Activated CD4-positive, alpha-beta T cell treated with anti-CD3 and anti-CD28 coated beads, Interleukin-2, amount 10 ng/mL, durations not matched to agents 24 days and 14 days (primary cell): ENCODE measurements at places on chromosomes 11 and 22. TPM values are rescaled to one million over a fixed set of nuclear protein-coding genes. Genes with fewer than 3 reads are reported as not detected.

KCNJ5 gene
- not detected in 2 replicates for total RNA-seq

OR52H1 gene
- not detected in 2 replicates for total RNA-seq

VSTM5 gene
- total RNA-seq = not detected in 2 replicates

DNA sequence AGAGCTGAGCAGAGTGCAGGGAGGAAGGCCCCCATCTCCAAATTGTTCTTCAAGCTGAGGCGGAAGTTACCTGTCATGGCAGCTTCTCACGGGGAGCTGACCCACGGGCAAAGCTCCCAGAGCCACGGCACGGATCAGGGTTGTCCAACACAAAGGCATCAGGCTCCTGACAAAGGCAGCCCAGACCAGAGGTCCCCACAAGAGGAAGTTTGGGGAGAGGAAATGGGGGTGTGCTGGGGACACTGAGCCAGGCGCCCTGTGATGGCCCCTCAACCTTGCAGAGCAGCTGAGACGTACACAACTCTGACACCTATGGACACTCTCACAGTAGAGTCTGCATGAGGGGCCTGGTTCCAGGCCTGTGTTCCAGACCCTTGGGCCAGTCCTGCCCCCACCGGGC is 95.6 kb downstream of the CTTN start:
- H3K27ac ChIP-seq = no peak overlapping the region
- H3K36me3 ChIP-seq = no peaks in the 10 kb centered on the region
- no peaks in the 10 kb centered on the region for H3K27me3 ChIP-seq
- H3K4me3 ChIP-seq = no peak overlapping the region

- H3K27me3 ChIP-seq = peaks cover 2% of the 10 kb centered on the region
- H3K4me1 ChIP-seq = peaks cover 16% of the 10 kb centered on the region
- H3K4me3 ChIP-seq = no peak overlapping the region
- DNase-seq = no peak
- no peak overlapping the region for H3K27ac ChIP-seq
These were observed 100.0 kb downstream of the GRIK4 start for GRCh38 chr11:120611581-120611980.

DNA sequence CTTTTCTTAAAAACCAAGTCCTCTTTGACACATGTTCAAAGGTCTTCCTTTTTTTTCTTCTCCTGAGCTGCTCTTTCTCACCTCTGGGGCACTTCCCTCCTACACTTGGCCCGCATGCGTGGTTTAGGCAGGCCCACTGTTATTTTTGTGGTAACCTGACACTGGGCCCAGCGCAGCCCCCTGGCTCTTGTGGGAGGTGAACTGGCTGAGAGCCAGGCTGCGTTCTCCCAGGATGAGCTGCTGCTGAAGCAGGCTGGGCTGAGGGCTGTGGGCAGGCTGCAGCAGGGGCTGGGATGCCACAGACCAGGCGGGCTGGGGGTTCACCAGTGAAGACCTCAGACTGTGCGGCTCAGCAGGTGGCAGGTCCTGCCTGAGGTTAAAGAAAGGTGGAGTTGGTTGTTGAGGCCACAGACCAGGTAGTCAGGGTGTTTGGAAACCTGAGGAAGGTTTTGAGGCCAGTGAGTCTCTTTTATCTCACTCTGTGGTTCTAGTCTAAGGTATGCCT is 72.4 kb downstream of the TEAD1 start:
- no peaks in the 10 kb centered on the region for H3K4me1 ChIP-seq
- peaks cover 20% of the 10 kb centered on the region for H3K27me3 ChIP-seq
- no peak for DNase-seq
- H3K36me3 ChIP-seq = no peaks in the 10 kb centered on the region
- no peak overlapping the region for H3K27ac ChIP-seq

DNA sequence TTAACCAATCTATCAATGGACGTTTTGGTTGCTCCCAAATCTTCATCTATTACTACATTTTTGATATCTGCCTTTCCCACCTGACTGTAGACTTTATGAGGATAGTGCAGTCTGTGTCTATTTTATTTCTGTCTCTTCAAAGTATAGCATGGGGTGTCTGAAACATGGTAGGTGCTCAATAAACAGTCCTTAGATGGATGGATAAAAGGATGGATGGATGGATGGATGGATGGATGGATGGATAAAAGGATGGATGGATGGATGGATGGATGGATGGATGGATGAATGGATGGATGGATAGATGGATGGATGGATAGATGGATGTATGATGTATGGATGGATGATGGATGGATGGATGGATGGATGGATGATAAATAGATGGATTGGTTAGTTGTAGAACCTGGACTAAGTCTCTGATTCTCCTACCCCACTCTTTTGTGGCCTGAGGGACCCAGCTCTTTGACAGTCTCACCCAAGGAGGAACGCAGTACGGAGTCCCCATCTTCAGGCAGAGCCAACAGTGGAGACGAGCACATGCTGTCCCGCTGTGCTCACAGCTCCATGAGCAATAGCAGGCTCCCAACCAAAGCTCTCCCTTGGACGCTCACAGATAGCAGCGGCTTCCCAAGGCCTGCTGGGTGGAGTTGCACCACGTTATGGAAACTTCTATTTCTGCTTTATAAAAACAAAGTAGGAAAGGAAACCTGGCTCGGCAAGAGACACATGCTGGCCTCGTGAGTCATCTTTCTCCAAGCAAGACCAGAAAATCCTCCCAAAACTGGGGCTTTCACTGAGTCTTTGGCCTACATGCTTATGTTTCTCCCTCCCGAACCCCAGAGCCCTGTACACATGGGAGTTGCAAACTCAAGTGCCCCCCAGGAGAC is 448.0 kb downstream of the MIAT start:
- peaks cover 11% of the 10 kb centered on the region for H3K27me3 ChIP-seq
- no peaks in the 10 kb centered on the region for H3K36me3 ChIP-seq
- DNase-seq = no peak
- H3K4me3 ChIP-seq = no peak overlapping the region
- H3K4me1 ChIP-seq = no peaks in the 10 kb centered on the region

DNA sequence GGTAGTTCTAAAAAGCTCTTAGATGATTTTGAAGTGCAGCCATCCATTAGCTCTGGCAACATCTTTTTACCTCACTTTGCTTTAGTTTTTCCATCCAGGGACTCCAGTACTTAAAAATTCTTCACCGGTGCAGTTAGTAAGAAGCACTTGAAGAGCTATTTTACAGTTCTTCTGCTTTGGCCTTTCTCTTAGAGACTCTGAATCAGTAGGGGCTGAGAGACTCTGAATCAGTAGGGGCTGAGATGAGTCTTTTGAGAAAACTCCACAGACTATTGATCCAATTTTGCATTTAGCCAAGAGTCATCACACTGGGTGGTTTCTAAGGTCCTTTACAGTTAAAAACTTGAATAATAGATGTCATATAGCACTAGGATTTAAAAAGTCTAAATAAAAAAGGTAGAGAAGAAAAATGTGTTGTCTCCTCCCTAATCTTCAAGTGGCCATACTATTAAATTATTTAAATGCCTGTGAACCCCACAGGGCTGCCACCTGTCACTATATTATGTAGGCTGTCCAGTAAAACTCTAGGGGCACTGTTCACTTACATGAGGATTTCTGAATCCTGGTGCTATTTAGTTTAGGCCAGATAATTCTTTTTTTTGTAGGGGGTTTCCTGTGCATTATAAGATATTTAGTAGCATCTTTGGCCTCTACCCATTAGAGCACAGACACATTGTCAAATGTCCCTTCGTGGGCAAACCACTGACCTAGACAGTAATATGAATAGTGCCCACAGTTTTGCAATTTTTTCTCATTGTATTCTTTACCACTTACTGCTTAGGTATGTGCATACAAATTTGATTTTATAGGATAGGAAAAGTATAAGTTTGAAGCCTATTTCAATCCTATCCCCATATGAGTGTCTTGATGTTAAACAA is 26.3 kb upstream of the HIKESHI start:
- peak overlapping the region; percentile 67 for H3K27ac ChIP-seq
- H3K4me3 ChIP-seq = no peak overlapping the region
- peaks cover 84% of the 10 kb centered on the region for H3K36me3 ChIP-seq

DNA sequence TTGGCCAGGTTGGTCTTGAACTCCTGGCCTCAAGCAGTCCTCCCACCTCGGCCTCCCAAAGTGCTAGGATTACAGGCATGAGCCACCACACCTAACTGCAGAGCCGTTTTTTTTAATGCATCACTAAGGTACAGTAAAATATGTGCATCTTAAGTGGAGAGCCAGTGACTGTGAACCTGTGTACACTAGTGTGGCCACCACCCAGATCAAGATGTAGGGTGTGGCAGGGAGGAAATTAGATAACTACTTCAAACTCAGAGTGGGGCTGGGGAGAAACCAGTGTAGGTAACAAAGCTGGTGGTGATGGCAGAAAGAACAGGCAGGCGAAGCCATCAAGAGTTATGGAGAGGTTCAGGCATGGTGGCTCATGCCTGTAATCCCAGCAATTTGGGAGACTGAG is 14.4 kb downstream of the SNAP29 start:
- peaks cover 26% of the 10 kb centered on the region for H3K36me3 ChIP-seq
- H3K4me3 ChIP-seq = no peak overlapping the region
- no peaks in the 10 kb centered on the region for H3K27me3 ChIP-seq
- H3K27ac ChIP-seq = no peak overlapping the region
- DNase-seq = no peak

- no peak overlapping the region for H3K27ac ChIP-seq
- H3K27me3 ChIP-seq = peaks cover 56% of the 10 kb centered on the region
- DNase-seq = no peak
- peaks cover 2% of the 10 kb centered on the region for H3K4me1 ChIP-seq
- no peak overlapping the region for H3K4me3 ChIP-seq
These were observed 3.1 kb downstream of the GRIK4 start for GRCh38 chr11:120514541-120515121.

GRCh38 chr22:37486224-37486845 is at the start of gene MFNG:
Gene MFNG, minus strand, starts transcription at chr22:37486384. Its CDS starts 207 bp downstream, at chr22:37486177.
- H3K36me3 ChIP-seq = peaks cover 34% of the 10 kb centered on the region
- DNase-seq = peak; percentile 93
- H3K4me1 ChIP-seq = peaks cover 41% of the 10 kb centered on the region
- no peaks in the 10 kb centered on the region for H3K27me3 ChIP-seq
- peak within 1 kb of the TSS; percentile 96 for H3K27ac ChIP-seq

GRCh38 chr11:122785031-122785541 is 53.2 kb upstream of the CRTAM start:
- no peaks in the 10 kb centered on the region for H3K27me3 ChIP-seq
- H3K27ac ChIP-seq = no peak overlapping the region
- no peak for DNase-seq
- peaks cover 3% of the 10 kb centered on the region for H3K36me3 ChIP-seq
- no peaks in the 10 kb centered on the region for H3K4me1 ChIP-seq

DNA sequence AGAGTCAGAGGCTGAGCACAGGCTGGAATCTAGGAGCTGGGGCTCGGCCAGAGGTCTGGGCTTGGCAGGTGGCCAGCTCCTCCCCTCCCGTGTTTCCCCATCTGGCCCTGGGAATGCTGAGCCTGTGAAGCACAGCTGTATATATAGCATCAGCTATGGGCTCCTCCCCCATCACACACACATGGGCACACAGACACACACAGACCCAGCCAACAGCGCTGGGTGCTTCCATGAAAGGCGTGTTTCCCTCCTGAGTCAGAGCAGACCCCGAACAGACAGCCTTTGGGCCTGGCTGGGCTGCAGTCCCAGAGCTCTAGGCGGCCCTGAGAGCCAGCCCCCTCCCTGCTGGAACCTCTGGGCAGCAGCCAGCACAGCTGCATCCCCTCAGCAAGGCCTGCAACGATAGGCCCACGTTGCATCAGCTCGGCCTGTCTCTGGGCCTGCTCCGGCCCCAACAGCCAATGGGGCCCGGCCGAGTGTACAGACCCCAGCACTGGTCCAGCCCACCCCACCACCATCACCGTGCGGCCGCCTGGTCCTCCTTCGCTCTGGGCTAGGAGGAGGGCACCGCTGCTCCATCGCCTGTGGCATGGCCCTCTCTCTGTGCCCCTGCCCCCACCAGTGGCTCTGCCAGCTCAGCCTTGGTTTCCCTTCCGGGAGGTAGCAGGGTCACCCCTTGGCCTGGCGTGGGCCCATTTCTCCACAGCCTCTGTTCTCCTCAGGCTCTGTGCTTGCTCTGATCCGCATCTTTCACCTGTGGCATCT is 7.6 kb upstream of the SERPINH1 start:
- no peak overlapping the region for H3K27ac ChIP-seq
- H3K4me3 ChIP-seq = no peak overlapping the region
- peaks cover 10% of the 10 kb centered on the region for H3K27me3 ChIP-seq
- H3K4me1 ChIP-seq = peaks cover 2% of the 10 kb centered on the region

GRCh38 chr22:32204040-32204855 is 625 bp downstream of the RFPL2 start:
- DNase-seq = peak; percentile 61
- H3K36me3 ChIP-seq = no peaks in the 10 kb centered on the region
- H3K27ac ChIP-seq = no peak overlapping the region
- H3K4me1 ChIP-seq = peaks cover 24% of the 10 kb centered on the region
